ENCODE measurements at places on chromosomes 5 and 9.
A peak's percentile ranks its signal among the peaks of the same experiment; 100 is the strongest.

GRCh38 chr5:78327761-78328510, 32.5 kb upstream of the SCAMP1 start:
- DNase-seq: no peak

GRCh38 chr5:78661044-78661443, 12.5 kb upstream of the LHFPL2 start:
- DNase-seq: no peak

DNA sequence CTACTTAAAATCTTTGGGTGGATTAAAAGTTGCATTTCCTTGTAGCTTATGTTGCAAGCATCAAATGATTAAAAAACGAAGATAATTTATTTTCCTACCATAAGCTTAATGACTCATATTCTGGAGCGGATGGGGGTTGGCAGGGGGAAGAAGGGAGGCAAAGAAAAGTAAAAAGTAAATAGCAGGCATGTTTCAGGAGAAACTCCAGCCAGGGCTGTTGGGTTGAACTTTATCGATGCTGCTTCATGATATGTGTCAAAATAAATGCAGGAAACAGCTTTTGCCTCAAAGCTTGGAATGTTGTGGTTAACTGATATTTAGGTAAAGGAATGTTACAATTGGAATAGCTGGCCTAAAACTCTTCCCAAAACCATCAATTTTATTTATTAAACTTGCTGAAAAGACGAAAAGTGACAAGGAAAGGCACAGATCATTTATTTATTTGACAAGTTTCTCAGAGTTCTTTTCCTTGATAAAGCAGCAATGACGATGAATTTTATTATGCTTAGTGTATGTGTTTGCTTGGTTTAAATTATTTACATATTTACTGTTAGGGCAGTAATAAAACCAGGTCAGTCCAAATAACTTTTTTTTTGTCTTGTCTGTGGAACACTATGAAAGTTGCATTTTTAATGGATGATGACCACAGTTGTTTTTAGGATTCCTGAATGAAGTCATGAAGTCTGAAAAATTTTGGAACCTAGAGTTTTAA, 177.9 kb downstream of the PCSK1 start:
- peak; percentile 97 for DNase-seq

GRCh38 chr5:15904899-15905830, 274.4 kb downstream of the MARCHF11 start:
- no peak for DNase-seq

- DNase-seq: no peak
Measured at GRCh38 chr9:13360188-13360587, 80.7 kb upstream of the MPDZ start.

DNA sequence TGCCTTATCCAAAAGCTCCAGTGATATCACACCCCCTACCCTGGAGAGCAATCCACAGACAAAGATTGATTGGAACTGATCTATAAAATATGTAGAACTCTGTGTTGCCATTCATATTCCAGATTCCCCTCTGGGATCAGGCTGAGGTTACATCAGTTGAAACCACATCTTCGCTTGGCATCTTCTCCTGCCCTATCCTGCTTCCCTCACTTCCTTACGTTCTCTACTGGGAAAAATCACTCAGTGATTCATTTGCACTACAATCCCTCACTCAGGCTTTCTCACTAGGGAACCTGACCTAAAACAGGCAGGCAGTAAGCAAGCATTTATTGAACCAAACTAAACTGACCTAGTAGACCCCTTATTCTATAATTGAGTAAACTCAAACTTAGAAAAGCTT, 111.7 kb downstream of the ESM1 start:
- no peak for DNase-seq

DNA sequence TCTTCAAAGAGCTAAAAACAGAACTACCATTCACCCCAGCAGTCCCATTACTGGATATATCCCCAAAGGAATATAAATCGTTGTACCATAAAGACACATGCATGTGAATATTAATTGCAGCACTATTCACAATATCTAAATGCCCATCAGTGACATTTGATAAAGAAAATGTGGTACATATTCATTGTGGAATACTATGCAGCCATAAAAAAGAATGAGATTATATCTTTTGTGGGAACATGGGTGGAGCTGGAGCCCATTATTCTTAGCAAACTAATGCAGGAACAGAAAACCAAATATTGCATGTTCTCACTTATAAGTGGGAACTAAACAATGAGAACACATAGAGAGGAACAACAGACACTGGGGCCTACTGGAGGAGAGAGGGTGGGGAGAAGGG, 38.7 kb downstream of the FCHO2 start:
- no peak for DNase-seq

GRCh38 chr9:75088646-75089372, 495 bp downstream of the OSTF1 start:
- peak; percentile 70 for DNase-seq

- DNase-seq: no peak
Measured at GRCh38 chr9:38091310-38092199, 22.5 kb upstream of the SHB start.

- peak; percentile 82 for DNase-seq
Measured at GRCh38 chr5:113294311-113295110, 140.3 kb downstream of the TSSK1B start.

GRCh38 chr5:43556857-43557542, at the start of gene PAIP1:
PAIP1 (minus strand) TSS chr5:43557077; CDS start chr5:43556846, 231 bp downstream.
- peak; percentile 89 for DNase-seq

DNA sequence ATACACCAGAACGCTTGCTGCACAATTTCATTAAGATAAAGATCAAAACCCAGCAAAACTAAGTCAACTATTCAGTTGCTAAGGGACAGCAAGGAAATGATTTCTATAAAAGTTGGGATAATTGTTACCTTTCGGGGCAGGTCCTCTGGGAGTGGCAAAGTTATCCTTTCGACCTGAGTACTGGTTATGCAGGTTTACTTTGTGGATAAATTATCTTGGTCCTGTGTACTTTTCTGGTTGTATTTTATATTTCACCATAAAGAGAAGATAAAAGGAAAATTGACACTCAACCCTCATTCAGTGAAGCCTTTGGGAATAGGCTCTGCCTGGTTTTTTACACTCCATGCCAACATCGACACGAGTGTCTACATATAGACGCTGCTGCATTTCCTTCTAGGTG, 146.5 kb downstream of the SYK start:
- no peak for DNase-seq

- no peak for DNase-seq
Measured at GRCh38 chr9:99160173-99160572, 55.3 kb downstream of the TGFBR1 start.

DNA sequence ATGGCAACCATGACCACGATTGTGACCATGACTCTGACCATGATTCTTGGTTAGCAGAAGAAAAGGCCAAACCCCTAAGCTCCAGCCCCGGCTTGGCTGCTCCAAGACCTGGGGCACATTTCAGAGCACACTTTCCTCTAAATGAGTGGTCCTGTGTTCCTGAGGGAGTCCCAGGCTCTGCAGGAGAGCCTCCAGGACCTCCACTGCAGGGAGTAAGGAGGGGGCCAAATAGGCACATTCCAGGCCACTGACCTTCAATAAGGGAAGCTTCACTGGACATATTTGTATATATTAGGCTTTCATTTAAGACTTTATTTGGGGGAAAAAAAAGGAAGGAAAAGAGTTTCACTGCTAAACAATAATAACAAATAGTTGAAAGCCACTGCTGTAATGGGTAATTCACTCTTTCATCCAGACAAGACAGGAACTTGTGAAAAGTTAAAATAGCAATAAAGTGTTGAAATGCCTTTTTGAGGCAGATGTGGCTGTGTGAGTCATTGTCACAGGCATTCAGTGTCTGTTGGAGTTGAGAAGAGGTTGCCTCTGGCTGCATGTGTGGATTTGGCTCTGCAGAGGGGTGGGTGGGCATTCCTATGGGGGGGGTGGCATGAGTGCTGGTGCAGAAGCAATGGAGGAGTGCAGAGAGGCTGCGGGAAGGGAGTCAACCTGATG, 63.9 kb upstream of the TGFBR1 start:
- peak; percentile 94 for DNase-seq

- DNase-seq: peak; percentile 85
Measured at GRCh38 chr9:136551401-136552116, 5.7 kb upstream of the NOTCH1 start.

DNA sequence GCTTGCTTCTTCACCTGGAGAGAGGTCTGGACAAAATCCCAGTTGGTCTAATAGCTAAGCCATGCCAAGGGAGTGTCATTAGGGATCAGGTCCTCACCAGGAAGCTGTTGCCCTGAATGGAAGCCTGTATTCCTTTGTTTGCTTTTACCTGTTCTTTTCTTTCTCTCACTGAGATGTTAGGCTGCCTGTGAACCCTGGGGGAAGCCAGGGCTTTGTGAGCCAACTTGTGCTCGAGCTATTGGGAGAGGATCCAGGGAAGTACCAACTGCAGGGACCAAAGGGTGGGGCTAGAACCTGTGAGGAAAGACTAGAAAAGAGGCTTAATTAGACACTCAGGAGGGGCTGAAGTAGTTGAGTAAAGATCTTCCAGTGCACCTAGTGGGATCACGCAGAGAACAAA, 451.2 kb upstream of the TLE4 start:
- DNase-seq: no peak

DNA sequence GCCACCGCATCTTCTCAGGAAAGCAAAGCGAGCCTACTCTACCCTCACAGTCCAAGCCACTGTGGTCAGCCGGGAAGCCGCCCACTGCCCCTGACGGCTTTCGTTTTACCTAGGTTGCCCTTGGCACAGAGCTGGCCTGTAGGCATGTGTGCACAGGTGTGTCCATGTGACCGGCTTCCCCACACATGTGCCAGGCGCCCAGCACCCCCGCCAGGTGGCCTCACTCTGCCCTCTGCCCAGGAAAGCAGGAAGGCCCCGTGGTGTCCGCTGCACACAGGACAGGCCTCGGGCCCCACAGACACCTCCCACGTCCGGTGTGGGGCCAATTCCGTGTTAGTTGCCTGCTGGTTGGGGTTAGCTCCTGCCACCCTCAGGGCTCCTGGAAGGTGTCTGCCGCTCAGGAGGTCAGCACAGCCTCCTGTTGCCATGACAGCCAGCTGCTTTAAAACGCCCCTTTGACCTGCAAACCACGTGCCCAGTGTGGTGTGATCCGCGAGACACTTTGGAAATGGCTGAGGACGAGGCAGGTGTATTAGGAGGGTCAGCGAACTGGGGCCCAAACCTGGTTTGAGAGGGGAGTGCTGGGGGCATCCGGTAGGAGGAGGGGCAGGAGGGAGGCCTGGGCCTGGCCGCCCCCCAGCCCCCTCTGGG, 28.7 kb downstream of the TPPP start:
- no peak for DNase-seq

- DNase-seq: peak; percentile 69
Measured at GRCh38 chr9:128072144-128073021, 4.4 kb downstream of the SLC25A25 start.

DNA sequence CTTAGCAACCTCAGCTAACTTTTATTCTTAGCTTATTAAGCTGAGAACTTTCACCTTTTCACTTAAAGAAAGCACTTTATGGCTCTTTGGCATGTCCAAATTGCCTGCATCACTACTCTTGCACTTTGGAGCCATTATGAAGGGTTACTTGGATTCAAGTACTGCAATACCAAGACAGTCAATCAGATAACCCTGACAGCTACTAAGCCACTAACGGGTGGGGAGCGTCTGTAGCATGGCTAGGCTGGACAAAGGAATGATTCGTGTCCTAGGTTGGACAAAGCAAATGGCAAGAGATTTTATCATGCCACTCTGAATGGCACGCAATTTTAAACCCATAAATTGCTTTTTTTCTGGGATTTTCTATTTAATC, 39.6 kb downstream of the TRPM6 start:
- no peak for DNase-seq

DNA sequence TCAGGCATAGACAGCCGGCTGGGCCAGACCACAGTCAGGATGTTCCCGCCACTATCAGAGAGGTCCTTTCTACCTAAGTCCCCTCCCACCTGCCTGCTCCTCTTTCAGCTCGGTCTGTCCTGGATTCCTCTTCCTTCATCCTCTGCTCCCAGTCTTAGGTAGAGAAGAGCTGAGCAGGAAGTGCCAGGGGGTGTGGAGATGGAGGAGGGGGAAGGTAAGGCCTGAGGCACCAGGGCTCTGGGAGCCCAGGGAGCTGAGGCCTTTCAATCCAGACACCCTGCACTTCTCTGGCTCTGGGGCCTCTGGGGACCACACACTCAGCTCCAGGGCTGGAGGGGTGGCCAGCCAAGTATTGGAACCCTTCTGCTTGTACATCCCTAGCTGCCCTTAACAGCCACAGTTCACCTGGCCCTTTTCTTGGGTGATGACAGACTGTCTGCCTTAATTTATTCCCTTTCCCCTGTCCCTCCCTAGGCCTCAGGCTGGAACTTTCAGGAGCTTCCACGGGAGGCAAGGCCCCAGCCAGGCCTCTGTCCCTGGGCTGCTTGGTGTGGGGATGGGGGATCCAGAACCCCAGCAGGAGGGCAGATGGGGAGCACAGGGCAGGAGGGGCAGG, 15.6 kb downstream of the IRF1 start:
- DNase-seq: no peak

DNA sequence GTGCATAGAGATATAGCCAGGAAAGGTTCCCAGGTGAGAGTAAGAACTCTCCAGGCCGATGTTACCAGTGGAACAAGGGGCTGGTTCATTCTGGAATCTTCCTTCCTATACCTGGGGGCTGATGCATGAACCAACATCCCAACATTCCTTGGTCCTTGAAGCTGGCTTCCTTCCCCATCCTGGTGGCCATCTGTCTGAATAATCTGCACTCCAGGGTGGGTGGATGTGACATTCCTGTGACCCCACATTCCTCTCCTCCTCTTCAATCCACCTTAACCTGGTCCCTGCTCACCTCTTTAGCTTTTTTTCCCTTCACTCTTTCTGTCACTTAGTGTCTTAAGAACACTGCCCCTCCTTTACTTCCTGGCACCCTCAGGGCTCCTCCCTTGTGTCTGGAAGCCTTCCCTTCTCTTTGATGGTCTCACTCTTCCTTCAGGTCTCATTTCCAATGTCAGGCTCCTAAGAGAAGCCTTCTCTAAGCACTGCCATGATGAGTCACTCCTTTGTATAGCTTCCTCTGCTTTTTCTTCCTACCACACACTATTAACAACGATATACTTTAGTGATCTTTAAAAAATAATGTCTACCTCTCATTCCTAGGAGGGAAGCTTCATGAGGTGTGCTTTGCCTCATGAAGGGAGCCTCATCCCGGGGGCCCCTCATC, 80.3 kb downstream of the BOD1 start:
- peak; percentile 16 for DNase-seq

DNA sequence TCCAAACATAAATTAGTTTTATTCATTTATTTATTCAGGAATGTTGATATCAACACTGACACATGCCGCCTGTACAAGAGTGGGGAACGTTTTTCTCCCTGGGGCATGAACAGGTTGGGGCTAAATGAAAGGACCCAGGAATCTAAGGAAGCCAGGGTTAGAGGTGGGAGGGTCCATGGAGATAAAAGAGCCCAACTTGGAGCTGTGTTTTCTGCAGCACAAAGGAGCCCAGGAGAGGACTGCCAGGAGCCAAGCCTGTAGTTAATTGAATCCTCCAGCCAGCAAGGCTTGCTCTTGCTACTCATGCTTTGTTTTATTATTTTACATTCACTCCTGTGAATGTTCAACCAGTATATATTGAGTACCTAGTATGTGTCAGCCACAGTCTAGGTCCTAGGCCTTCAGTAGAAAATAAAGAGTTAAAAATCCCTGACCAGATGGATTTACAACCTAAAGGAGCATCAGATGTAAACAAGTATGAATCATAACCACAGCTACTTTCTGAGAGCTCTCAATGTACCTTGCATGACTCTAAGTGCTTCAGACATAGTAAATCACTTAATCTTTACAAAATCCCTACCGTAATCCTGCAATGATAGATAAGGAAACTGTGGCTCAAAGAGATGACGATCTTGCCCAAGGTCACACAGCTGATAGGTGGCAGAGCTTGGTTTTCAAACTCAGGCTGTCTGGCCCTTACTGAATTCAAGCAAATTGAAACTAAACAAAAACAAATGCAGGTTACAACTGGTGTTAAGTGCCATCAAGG, 69.8 kb downstream of the ASTN2 start:
- DNase-seq: no peak

Measured in EL (cell line).